Stomach (tissue), 19 donors: ENCODE measurements at places on chromosomes 11 and 22. TPM values are rescaled to one million over a fixed set of nuclear protein-coding genes. Genes with fewer than 3 reads are reported as not detected.

DNA sequence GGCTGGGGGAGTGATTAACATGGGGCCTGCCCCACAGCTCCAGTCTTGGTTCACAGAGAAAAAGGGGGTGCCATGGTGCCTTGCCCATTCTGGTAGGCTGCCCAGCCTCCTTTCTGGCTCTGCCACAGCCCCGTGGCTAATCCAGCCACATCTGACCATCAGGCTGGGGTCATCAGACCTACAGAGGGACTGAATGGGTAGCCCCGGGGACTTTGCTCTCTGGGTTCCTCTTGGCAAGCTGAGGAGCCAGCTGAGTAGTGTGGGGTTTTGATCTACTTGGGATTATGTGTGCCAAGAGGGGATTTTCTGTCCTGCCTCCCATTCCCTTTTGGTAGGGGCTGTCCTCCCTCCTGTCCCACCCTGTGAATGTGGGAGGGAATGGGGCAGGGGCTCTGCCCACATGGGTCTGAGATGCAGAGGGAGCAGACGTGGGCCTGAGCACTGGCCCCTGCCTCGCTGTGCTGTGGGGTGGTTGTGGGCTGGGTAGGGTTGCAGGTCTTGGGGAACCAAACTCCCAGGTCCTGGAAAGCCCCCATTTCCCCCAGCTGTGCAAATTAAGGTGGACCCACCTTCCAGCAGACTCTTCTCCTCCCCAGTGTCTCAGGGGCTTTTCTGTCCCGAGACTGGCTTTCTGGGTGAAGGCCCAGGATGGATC is 32.0 kb downstream of the CD82 start:
- DNase-seq, result no peak
- peaks cover 70% of the 10 kb centered on the region for H3K4me1 ChIP-seq
- peaks cover 22% of the 10 kb centered on the region for H3K36me3 ChIP-seq
- H3K4me3 ChIP-seq, result no peak overlapping the region
- H3K27ac ChIP-seq, result peak overlapping the region; percentile 55

DNA sequence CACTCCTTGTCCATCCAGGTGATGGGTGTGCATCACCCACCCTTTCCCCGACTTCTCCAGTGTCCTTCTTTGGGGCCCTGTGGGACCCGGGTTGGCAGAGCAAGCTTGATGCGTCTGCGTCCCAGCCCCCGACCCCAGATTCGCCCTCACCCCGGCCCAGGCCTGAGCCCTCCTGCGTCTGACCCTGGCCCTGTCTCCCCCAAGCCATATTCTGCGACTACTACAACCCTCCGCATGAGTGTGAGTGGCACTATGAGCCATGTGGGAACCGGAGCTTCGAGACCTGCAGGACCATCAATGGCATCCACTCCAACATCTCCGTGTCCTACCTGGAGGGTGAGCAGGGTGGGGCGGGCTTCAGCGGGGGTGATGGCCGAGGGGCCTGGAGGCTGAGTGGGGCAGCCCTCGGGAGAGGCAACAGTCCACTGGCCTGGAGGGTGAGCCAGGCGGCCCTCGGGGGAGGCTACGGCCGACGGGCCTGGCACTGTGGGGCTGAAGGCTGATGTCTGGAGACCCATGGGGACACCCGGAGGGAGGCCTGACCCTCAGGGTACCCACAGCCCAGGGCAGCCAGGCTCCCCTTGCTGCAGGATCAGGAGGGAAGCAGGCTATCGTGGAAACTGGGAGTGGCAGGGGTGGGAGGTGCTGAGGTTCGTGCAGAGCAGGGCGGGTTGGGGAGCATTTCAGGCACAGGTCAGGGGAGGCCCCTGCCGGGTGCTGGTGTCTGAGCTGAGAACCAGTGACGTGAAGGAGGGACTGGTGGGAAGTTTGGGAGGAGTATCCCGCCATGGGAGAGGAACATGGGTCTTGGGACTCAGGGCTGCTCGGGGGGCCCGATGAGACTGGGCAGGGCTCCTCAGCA is 15.3 kb downstream of the MUC2 start:
- no peak overlapping the region for H3K4me3 ChIP-seq
- DNase-seq, result no peak
- H3K27me3 ChIP-seq, result peaks cover 13% of the 10 kb centered on the region
- no peaks in the 10 kb centered on the region for H3K4me1 ChIP-seq
- no peak overlapping the region for H3K27ac ChIP-seq

- no peak overlapping the region for H3K4me3 ChIP-seq
- DNase-seq, result peak; percentile 63
- peaks cover 29% of the 10 kb centered on the region for H3K4me1 ChIP-seq
- H3K27ac ChIP-seq, result no peak overlapping the region
Observed at GRCh38 chr11:35111161-35112055, 27.6 kb upstream of the CD44 start.

DNA sequence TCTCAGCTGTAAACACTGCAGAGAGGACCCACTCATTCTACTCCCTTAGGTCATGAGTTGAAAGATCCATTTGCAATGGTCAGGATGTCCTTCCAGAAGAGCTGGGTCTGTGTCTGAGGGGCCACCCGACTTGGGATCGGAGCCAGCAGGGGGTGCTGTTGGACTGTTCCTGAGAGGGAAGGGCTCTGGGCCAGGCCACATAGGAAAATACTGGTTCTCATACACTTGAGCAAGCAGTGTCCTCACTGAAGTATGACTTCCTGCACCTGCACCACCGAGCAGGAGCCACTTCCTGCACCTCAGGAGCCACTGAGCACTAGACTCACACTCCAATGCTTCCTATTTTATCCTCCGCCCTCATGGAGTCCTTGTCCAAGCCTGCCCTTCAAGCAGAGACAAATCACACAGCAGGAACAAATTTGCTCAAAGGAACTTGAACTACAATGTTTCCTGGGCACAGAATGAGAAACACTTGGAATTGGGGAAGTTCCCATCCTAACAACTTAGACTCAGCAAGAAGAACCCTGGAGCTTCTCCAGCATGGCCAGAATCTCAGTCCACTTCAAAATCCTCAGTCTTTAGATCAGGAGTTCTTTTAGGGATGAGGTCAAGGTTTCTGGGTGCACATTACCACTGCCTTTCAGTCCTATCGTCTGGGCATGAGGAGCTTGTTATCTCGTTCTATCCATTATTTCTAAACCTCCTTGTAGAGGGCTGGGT is 36.6 kb upstream of the VPREB1 start:
- no peak overlapping the region for H3K27ac ChIP-seq
- no peaks in the 10 kb centered on the region for H3K4me1 ChIP-seq
- H3K27me3 ChIP-seq, result no peaks in the 10 kb centered on the region
- H3K36me3 ChIP-seq, result no peaks in the 10 kb centered on the region

The RCOR2 gene
- not detected for total RNA-seq

The MGAT3 gene
- total RNA-seq, result 1.8 TPM
